ENCODE measurements at places on chromosomes 3 and 15.

DNA sequence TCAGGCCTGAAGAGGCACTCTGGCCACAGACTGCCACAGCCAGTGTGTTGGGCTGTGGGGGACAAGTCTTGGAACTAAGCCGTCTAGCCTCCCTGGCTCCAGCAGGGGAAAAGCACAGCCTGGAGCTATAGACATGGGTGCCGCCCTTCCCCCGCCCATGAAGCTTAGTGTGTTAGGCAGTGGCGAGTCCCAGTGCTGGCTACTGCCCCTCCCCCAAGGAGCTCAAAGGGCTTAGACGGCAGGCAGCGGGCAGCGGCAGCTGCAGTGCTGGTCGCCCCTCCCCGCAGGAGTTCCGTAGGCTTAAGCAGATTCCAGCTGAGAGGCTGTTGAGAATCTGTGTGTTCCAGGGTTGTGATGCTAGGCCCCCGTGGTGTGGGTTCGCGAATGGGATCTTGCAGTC is 135.8 kb upstream of the RORA start:
- DNase-seq = peak; percentile 47

DNA sequence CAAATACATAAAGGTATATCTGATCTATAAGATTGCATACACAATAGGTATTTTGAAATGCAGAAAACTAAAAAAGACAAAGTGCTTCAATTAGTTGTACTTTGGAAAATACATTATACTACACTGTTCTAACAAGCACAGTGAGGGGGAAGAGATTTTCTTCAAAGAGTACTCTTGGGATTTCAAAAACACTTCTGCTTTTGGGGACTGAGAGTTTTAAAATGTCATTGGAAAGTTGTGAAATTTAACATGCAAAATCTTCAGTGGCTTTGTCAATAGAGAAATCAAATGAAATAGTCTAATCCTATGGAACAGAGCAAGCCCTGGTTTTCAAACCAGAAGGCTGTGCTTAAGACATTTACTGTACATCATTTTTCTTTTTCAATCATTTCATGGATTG is 322.2 kb upstream of the SEMA6D start:
- DNase-seq = no peak

DNA sequence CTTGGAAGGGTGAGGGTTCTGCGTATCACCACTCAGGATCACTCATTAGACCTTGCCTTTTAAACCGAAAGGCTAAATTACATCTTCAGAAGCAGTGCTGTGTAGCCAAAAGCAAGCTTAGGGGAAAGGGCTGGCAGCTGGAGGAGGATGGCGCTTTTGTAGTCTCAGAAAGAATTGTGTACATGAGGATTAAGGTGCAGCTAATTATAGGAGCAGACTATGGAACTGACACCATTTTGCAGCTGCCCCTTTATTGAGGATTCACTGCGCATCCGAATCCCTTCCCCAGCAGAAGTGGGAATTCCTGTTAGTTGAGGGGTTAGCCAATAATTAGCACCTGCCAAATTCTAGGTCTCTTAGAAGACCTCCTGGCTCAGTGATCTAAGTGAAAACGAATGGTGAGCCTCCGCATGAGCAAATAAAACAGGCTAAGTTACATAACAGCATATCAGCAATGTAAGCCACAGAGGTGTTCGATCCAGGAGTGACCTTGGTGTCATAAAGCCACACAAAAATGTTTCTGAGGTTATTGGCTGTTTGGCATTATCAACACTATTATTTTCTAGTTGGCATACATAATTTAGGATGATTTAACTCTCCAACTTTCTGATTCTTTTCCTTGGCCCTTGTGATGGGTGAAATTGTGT is 42.6 kb upstream of the SEMA6D start:
- no peak for DNase-seq

DNA sequence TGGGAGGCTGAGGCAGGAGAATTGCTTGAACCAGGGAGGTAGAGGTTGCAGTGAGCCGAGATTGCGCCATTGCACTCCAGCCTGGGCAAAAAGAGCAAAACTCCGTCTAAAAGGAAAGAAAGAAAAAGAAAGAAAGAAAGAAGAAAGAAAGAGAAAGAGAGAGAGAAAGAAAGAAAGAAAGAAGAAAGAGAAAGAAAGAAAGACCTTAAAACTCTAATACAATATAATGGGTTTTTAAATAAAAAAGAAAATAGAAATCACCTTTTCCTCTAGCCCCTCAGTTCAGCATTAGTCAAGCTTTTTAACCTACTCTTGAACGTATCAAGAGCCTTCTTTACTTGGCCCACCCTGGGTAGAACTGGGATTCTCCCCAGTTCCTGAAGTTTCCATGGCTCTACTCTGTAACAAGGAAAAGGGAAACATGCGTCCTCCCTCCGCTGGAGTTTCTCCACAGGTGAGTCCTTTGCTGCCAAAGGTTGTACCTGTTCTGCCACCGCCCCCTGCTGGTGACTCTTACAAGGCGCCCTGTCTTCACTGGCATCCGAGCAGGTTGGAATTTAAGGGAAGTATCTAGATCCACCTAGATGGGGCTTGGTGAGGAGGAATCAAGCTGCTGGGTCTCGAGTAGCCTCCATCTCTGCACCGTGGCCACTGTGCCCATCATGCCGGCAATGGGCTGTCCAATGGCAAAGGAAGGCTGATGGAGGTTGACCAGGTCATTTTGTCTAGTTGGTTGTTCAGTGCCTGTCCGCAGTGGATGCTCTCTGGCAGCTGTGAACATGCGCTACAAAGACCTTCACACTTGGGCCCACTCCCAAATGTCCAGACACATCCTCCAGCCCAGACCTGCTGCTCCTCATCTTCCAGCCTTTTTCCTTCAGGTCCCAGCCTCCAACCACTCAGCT is 20.6 kb upstream of the EPHB3 start:
- no peak for DNase-seq

GRCh38 chr15:98667521-98668179 is 19.3 kb downstream of the IGF1R start:
- no peak for DNase-seq

- DNase-seq = no peak
These were observed 15.8 kb downstream of the SLC12A1 start for GRCh38 chr15:48221885-48222284.

- no peak for DNase-seq
These were observed 19.9 kb downstream of the ITPR1 start for GRCh38 chr3:4512895-4513616.

All from iPS DF 19.7 (cell line).